ENCODE measurements at places on chromosomes 7 and 10.

DNA sequence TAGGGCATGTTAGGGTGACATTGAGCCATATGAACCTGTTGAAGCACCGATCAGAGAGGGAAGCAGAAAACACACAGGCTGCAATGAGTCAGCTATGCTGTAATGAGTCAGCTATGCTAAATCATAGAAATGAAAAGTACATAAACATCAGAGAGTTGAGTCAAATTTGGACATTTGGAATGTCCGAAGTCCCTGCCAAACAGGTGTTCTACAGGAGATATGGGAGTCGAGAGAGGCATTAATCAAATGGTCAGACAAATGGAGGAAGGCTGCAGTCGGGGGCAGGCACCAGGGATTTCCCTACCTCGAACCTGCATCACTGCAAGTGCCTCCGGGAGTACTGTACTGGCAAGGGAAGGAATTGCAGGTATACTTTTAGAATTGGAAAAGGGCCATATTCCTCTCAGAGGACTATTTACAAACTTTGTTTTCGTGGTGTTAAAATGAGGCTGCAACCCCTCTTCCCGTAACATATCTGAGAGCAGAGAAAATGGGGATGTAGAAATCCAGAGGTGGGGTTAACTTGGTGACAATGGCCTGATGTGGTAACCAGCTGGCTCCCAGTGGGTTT is 8.8 kb upstream of the ZC3HAV1 start:
- no peak for DNase-seq

GRCh38 chr10:70405037-70405824 is 1.3 kb downstream of the EIF4EBP2 start:
- peak; percentile 71 for DNase-seq

GRCh38 chr7:434891-435629 is 84.6 kb downstream of the PDGFA start:
- DNase-seq = no peak

DNA sequence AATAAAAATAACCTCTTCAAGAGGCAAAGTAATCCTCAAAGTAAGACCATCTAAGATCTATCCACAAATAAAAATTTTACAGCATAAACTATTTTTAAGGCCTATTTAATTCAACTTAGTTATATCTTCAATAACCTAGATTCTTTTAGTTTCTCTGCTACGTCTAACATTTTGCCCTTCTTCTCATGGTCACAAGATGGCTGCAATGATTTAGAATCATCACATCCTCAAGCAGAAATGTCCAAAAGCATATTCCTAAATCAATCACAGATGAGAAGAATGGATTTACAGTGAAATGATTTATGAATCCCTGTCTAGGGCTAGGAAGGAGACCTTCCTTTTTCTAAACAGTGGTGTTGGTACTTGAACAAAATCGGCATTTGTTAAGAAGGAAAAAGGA is 304.7 kb downstream of the ARHGAP12 start:
- no peak for DNase-seq

- no peak for DNase-seq
Observed at GRCh38 chr7:121954803-121955202, 81.8 kb downstream of the PTPRZ1 start.

- no peak for DNase-seq
Observed at GRCh38 chr10:3897156-3897555, 112.1 kb upstream of the KLF6 start.

GRCh38 chr10:11875494-11876281 is 52.5 kb downstream of the PROSER2 start:
- DNase-seq = peak; percentile 89

DNA sequence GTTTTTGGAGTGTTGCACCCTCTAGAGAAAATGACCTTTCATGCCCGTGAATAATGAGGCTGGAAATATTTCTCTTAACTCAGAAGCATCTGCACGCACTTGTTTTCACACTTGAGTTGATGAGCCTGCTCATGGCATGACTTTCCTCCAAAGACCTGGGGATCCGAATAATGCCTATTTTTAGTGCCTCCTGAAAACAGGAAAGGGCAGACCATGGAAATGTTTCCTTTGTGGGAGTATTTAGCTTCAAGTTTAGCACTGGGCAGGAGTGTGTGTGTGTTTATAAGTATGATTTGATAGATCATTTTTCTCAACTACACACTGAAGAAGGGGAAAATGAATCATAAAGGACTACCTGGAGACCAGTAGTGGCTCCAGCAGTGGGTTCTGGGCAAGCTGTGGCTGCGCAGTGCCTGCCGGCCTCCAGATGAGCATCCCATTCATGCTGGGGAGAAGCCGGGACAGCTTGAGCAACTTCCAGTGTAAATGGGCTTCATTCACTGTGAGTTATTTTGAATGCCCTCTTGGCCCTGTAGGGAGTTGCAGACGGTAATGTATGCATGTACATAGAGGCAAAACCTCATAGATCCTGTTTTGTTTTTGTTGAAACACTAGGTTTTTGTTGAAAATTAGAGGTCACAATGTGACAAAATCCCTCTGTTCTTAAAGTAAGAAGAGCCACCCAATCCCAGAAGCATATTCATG is 117.8 kb upstream of the INSYN2A start:
- DNase-seq = peak; percentile 92

DNA sequence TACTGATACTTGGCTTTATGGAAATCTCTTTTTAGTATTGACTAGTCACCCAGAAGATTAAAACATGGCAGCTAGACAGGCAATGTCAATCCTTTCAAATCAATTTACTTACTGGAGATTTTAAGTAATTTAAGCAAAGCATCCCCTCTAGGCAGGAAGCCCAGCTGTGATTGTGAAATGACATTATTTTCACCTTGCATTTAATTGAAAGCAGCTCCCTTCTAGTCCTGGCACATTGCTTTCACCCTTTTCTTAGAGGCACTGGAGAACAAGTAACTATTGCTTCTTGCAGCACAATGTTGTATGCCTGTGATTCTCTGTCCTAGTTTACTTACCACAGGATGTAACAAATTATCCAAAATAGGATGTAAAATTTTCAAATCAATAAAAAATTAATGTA is 13.3 kb downstream of the ST7 start:
- DNase-seq = no peak

GRCh38 chr7:99984593-99984992 is 8.8 kb upstream of the AZGP1 start:
- no peak for DNase-seq

DNA sequence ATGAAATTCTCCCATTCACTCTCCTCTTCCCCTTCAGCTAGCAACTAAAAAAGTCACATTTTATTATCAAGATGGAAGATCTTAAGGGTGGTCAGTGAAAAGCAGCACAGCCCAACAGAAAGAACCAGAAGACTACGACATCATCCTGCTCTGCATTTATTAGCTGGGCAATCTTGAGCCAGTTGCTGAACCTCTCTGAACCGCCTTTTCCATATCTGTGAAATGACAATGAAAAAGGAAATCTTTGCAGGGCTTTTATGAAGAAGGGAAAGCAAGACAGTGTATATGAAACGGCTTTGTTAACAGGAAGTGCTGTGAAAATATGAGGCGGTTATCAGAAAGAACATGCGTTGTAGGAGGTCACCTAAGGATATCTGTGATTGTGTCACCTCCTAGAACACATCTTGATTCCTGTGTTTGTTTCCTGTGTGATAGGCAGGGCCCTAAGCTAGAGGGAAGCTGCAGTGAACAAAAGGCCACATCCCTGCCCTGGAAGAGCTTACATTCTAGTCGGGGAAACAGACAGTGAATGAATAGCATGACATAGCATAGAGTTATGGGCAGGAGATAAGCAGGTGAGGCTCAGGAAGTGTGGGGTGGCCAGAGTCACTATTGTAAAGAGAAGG is 36.0 kb upstream of the KCNMA1 start:
- no peak for DNase-seq

GRCh38 chr7:82035456-82035855 is 265.6 kb upstream of the HGF start:
- DNase-seq = no peak

DNA sequence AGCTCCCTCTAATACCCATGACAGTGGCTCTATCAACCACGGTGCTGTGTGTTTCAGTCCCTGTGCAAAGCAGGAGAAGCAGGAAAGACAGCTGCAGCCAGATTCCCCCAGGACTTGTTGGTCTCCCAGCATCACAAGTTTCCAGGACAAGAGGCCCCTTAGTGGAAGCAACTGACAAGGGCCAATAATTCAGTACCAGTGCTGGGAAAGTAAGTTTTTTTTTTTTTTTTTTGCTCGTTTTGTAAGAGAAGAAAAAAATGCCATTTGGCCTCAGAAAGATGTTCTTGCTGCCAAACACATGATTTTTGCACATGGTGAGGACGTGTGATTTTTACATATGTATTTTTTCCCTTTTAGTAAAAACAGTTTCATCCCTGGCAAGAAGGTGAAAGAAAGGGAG is 284.2 kb upstream of the ZMIZ1 start:
- peak; percentile 4 for DNase-seq

GRCh38 chr10:24887855-24888231 is 64.6 kb downstream of the PRTFDC1 start:
- no peak for DNase-seq

GRCh38 chr7:157788573-157788972 is 451.8 kb downstream of the DNAJB6 start:
- DNase-seq = no peak
